ENCODE measurements at places on chromosomes 12 and 14.

DNA sequence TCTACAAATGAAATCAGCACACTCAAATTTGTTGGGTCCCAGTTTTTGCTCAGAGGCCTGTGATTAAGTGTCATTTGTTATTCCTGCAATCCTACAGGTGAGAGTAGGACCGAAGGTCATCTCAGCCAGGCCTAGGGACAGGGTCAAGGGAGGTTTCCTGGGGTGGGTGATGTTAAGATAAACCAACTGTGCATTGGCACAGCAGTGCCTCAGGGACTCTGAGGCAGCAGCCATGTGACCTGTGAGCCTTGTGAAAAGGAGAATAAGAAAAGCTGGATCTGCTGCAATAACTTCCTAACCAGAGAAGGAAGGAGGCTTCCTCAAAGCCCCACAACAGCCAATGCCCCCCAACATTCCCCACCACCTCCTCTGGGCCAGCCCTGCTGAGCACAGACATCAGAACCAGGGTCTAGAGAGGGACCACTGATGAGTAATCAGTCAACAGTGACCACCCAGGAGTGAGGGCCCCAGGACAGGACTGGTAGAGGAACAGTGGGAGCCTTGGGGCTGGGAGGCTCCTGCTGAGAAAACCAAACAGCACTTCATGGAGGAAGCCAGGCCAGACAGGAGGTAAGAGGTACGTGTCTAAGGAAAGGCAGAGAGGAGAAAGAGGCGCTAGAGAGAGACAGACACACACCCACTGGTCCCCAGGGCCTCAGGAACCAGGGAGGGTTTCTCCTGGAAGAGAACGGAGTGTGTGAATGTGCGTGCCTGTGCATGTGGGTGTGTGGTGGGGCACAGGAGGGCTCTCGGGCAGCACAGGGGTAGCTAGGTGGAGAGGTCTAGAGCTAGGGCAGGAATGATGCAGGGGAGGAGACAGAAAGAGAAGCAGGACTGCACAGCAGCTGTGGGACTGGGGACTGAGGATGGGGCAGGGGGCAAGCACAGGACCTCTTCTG lies 82.4 kb downstream of the ITPK1 start:
- no peak for DNase-seq

- DNase-seq, result no peak
These were observed 28.6 kb downstream of the SLC2A14 start for GRCh38 chr12:7844116-7844515.

DNA sequence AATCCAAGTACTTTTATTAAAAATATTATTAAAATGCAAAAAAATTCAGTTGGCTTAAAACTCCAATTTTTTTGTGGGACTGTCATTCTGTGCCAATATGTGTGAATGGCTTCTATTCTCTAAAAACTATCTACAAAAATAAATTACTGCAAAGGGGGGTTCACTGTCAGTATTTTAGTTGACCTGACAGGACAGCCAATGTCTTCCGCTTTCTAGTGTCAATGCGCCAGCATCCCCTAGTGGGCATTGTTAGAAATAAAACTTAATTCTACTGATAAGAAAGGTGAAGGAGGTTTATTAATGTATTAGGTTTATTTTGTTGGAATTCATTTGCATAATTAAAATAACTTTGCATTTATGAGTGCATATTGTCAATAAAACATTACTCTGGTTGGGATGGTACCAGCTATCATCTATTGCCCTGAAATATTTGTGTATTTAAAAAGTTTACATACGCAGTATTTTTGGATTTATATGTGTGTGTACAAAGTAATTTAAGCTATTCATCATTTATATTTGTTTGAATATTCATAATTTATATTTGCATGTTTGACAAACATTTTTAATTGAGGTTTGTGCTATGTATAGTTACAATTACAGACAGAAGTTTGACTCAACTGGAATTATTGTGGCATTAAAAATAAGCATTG lies 527.2 kb downstream of the FLRT2 start:
- DNase-seq, result no peak

- DNase-seq, result no peak
These were observed 16.7 kb upstream of the ZDHHC22 start for GRCh38 chr14:77158175-77158881.

DNA sequence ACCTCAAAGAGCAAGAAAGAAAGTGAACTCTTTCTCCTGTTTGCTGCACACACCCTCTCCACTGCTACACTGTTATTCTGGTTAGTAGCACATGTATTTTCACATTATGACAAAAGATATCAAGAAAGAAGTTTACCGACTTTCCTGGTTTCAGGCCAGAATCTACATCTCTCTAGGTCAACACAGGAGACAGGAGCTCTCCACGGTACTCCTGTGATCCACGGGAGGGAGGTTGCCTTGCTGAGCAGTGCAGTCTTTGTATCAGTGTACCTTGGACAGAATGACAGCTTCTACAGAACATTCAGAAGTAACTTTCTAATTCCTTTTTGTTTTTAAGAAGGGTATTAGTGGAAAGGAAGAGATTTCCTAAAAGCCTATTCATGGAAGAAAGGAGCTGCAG lies 805.6 kb downstream of the NRXN3 start:
- no peak for DNase-seq

- DNase-seq, result no peak
These were observed 88.1 kb upstream of the WSCD2 start for GRCh38 chr12:108040947-108041346.

- no peak for DNase-seq
These were observed 193.6 kb downstream of the GALC start for GRCh38 chr14:87799400-87799799.

DNA sequence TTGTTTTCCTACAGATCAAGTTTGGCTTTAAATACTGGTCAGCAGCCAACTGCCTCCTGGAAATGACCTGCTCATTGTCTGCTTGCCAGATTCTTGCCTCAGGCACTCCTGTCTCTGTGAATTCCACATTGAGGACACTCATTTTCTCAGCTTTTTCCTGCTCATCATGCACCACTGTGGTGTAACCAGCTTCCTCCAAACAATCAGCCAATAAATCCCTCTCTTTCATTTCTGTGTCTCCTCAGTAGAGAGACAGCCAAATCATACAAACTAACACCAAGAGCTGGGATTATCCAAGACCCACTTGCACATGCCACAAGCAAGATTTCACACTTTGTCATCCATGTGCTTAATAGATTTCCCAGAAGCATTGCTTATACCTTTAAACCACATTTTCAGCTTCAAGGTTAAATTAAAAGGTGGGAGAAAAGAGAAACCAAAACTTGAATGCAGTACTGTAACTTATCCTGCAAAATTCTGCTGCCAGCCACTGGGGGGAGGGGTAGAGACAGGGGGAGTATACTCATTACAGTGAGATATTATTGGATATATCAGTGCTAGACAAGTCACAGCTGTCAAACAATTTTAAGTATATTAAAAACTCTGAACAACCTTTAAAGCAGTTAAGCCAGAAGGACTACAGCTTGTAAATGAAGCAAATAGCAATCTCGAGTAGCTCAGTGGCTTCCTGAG lies 105.0 kb downstream of the PPP2R5E start:
- peak; percentile 97 for DNase-seq

DNA sequence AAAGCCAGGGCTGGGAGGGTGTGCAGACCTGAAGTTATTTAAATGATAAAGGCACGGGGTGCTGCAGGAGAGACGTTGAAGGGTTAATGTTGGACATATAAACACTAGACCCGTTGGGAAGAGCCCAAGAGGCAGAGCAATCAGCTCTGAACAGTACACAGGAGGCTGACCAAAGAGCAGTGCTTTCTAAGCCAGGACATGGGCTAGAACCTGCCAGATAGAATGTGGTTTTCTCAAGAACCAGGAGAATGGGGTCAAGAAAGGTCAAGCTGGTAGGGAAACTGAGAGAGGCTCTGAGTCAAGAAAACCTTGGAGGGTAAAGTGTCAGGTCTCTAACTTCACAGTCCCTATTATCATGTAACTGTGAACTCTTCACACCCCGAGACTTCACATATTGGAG lies 143.2 kb upstream of the EEA1 start:
- no peak for DNase-seq

- peak; percentile 28 for DNase-seq
These were observed 767 bp upstream of the TCP11L2 start for GRCh38 chr12:106301611-106302321.

DNA sequence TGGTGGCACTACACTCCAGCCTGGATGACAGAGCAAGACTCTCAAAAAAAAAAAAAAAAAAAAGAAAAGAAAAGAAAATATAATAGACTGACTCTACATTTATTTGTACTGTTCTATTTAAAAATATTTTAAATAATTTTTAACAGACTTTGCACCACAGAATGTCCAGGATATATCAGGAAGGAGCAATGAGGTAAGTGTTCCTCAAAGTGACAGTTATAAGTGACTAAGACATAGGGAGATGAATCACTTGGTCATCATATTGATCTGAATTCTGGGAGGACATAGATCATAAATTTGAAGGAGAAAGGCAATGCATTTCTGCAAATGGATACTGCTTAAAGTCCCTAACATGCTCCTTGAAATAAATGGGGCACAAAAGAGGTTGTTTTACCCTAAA lies 221.5 kb downstream of the KCNC2 start:
- DNase-seq, result no peak

GRCh38 chr12:120252071-120252906 lies 13.2 kb downstream of the PXN start:
- DNase-seq, result no peak

DNA sequence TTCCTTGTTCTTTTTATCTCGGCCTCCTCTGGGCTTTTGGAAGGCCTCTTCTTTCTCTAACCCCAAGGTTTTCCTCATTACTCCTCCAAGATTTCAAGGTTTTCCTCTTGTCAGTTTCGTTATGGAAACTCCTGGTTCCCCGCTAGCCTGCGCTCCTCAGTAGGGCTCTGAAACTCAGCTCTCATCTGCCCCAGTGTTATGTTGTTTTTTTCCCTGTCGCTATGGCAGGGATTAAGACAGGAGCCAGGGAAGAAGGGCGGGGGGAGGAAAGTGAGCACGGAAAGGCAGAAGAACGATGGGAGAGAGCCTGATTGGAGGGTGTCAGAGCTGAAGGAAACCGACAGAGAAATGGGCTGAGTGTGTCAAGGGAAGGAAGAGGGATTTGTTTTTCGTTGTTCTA lies 26.5 kb upstream of the JDP2 start:
- DNase-seq, result no peak

DNA sequence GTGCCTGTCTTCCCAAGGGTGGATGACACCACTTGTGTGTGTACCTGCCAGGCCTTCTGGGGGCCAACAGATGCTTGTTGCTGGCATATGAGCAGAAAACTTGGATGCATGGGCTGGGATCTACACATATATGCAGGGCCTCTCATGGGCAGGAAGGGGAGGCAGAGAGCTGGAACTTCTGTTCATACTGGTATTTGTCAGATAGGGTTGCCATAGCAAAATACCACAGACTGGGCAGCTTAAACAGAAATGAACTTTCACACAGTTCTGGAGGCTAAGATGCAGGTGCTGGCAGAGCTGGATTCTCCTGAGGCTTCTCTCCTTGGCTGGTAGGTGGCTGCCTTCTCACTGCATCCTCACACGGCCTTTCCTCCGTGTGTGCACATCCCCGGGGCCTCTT lies 121.8 kb downstream of the SUDS3 start:
- no peak for DNase-seq
